Stimulated activated CD8-positive, alpha-beta memory T cell treated with anti-CD3 and anti-CD28 coated beads, Interleukin-2, amount 100 ng/mL, for 48 hours (primary cell): ENCODE measurements at places on chromosomes 11 and 22.

DNA sequence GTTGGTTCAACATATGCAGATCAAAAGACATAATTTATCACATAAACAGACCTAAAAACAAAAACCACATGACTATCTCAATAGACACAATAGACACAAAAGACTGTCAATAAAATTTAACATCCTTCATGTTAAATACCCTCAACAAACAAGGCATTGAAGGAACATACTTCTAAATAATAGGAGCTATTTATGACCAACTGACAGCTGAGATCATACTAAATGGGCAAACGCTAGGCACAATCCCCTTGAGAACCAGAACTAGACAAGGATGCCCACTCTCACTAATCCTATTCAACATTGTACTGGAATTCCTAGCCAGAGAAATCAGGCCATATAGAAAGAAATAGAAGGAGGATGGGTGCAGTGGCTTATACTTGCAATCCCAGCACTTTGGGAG, 50.3 kb upstream of the GLYAT start:
- DNase-seq = no peak

DNA sequence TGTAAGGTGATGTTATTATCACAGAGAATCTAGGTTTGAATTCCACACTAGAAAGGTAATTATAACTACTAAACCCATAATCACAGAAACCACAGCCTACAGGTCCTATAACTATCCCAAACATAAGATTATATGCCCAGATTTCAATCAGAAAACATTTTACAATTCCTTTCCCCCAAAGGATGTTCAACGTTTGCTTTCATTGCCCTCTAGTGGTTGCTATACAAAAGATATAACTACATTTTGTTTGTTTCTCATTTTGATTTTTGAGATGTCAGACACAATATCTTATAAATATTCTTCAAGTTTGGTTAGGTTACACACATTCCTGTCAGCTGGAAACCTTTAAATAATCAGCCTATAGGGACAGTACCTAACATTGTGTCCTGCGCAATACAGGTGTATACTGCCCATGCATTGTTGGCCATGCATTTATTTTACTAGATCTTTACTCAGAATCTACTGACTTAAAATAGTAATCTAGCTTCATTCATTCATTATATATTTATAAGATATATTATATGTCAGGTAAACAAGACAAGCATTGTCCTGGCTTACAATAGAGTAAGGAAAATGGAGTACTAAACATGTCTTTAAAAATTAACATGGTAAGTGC, 530.5 kb upstream of the CCDC90B start:
- no peak for DNase-seq

GRCh38 chr11:20363500-20364340, at the start of gene HTATIP2:
Gene HTATIP2 (plus strand): TSS chr11:20363714. CDS start chr11:20364238, 524 bp downstream.
- DNase-seq = peak; percentile 65

DNA sequence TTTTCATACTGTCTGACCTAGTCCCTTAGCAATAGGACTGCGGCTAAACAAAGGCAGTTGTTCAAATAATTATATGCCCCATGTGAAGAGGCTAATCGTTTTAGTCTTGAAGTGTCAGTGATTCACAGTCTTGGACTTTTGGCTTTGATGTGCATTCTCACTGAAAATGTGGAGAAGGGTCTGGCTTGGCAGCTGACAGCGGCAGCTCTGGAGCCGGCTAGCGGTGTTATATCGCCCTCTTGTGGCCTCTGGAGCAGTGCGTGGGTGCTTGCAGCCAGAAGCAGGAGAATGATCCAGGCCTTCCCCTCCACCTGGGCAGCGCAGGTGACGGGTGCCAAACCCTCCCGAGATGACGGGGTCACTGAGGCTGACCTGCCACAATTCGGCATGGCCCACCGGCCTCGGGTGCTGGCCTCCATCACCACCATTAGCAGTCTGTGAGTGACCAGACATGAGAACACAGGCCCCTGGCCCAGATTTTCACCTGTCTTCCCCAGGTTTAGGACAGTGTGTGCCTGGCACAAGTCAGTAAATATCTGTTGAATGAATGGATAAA, 90.3 kb upstream of the PITPNB start:
- peak; percentile 52 for DNase-seq

GRCh38 chr11:100705447-100705846, 18.4 kb downstream of the ARHGAP42 start:
- DNase-seq = no peak

DNA sequence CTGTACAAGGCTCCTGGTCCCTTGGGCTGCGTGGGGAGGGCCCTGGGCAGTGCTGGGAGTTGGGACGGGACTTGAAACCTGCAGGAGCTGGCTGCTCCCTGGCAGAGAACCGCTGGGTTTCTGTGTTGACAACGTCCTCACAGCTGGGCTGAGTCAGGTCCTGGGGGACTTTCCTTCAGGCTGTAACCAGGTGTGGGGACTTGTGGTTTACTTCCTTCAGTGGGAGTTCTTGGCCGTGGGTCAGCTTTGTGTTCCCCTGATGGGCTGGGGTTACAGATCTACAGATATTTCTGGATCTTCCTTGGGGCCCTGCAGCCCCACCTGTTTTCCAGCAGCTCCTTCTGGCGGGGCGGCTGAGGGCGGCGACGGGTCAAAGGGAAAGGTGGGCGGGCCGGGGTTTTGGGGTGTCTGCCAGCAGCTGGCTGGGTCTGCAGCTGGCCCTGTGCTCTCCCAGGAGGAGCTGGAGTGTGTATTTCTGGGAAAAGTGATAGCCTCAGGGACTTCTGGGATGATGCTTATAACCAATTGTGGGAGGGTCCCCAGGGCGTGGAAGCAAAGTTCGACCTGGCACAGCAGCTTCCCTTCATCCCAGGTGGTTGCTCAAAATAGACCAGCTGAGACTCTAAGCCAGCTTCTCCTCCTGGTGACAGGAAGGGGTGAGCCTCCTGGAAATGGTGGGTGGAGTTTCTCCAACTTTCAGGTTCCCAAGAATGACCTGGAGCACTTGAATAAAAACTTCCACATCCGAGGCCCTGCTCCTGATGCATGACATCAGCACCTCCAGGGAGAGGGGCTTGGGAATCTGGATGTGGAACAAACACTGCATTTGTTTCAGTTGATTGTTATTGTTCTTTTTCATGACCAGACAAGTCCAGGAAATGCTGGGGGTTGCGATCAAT, 19.1 kb downstream of the ST14 start:
- no peak for DNase-seq

DNA sequence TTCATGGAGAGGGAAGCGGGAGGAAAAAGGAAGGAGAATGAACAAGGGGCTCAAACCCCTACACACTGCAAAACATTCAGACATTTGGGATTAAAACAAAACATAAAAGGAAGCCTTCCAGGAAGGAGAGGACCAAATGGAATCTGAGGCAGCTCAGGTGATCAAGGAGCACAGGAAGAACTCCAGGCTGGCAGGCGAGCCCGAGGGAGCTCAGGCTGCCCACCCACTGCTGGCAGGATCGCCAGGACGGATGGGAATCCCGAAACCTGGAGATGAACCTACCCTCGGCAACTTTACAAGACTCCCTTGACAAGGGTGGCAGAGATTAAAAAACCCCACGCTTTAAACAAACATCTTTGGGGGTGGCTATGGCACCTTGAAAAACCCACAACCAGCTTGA, 5.0 kb upstream of the PYGM start:
- no peak for DNase-seq

DNA sequence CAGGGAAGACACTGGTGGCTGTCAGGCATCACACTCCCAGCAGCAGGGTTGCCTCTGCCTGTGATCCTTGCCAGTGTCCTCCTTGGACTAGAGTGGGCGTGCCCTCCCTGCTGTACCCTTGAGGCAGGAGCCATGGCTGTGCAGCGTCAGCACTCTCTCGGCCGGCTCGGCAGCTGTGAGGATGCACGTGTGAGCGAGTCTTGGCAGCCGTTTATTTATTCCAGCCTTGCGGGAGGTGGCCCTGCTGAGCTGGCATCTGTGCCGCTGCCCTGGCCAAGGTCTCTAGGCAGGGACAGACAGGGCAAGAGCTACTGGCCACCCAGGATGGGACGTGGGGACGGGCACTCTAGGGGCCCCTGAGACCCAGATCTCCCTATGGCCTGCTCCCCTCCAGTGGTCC, 33.9 kb downstream of the TSPAN4 start:
- no peak for DNase-seq

DNA sequence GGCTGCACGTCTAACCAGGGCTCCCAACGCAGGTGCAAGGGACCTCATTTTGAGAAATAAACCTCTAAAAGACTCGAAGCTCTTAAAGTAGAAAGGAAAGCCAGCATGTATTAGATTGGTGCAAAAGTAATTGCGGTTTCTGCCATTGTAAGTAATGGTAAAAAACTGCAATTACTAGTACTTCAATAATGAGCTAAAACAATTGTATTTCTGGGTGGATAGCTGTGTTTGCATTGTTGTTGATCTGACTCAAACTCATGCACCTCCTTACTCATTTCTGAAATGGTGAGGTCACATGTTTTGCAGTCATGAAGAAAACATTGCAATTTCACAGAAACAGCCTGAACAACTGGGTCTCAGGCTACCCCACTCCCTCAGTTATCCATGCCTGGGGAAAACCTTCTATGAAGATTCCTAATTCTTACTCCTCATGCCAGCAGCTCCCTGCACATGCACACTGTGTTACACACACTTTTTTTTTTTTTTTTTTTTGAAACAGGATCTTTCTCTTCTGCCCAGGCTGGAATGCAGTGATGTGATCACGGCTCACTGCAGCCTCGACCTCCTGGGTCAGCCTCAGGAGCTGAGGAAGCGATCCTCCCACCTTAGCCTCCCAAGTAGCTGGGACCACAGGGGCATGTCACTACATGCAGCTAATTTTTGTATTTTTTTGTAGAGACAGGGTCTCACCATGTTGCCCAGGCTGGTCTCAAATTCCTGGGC, 24.6 kb downstream of the VWCE start:
- no peak for DNase-seq

GRCh38 chr11:108037636-108038035, 28.9 kb downstream of the CUL5 start:
- DNase-seq = no peak

- no peak for DNase-seq
Observed at GRCh38 chr22:36936362-36937116, 23.1 kb downstream of the CSF2RB start.

- no peak for DNase-seq
Observed at GRCh38 chr11:133693110-133693509, 152.2 kb downstream of the SPATA19 start.

GRCh38 chr11:35721651-35722282, 59.2 kb downstream of the TRIM44 start:
- DNase-seq = no peak

- DNase-seq = no peak
Observed at GRCh38 chr11:16926883-16927626, 87.2 kb downstream of the PLEKHA7 start.

- no peak for DNase-seq
Observed at GRCh38 chr22:36419177-36419911, 31.6 kb upstream of the MYH9 start.

GRCh38 chr22:45878051-45878781, 98.7 kb downstream of the WNT7B start:
- DNase-seq = no peak

DNA sequence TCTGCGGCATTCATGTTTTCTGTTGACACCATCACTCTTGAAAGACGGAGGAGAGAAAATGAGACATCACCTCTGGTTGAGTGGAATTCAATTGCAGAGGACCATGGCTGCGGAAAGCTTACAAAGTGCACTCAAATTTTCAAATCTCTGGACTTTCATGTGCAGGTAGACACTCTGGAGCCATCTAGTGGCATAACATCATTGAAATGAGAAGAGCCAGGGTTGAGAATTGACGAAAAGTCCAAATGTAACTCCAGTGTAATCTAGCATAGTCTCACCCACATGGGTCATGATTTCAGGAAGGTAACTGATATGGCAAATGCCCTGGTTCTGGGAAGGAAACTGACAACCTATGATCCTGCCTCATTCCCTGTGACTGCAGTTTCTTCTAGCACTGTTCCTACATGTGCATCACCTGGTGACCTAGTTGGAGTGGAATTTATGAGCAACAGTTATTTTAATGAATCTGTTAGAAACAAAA, 687.8 kb downstream of the KCNA4 start:
- DNase-seq = no peak

DNA sequence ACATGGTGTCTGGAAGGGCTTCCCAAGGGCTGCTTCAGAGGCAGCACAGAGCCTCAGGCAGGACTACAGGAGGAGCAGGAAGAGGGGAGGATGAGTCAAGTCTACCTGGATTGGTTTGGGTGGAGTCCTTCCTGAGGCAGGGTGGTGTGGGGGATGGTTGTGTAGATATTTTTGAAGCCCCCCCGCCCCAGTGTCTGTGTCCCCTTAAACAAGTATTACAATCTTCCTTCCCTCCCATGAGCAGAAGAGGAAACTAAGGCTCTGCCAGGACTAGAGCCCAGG, 34.7 kb upstream of the FCHSD2 start:
- DNase-seq = no peak

GRCh38 chr11:134951305-134951700, 539.3 kb upstream of the B3GAT1 start:
- no peak for DNase-seq

GRCh38 chr11:92911478-92911877, 58.0 kb upstream of the MTNR1B start:
- DNase-seq = no peak

- DNase-seq = no peak
Observed at GRCh38 chr22:35638001-35638400, 10.2 kb upstream of the APOL6 start.

DNA sequence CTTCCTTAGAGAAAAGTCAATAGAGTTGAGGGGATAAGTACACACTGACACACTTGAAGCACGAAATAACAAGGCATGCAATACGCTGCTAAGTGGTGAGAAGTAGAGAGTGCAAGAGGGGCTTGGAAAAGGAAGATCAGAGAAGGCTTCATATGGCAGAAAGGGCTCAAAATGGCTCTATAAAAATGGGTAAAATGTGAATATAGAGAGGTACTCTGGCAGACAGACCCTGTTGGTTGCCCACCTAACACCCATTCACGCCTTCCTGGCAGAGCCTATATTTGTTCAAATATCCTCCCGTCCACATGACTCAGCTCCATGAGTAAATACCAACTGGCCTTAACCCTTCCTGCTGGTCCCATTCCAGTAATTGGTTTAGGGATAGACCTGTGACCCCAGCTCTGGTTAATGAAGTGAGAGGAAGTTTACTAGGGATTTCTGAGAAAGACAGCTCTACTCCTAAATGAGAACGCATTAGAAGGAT, 38.9 kb upstream of the CCDC34 start:
- no peak for DNase-seq

DNA sequence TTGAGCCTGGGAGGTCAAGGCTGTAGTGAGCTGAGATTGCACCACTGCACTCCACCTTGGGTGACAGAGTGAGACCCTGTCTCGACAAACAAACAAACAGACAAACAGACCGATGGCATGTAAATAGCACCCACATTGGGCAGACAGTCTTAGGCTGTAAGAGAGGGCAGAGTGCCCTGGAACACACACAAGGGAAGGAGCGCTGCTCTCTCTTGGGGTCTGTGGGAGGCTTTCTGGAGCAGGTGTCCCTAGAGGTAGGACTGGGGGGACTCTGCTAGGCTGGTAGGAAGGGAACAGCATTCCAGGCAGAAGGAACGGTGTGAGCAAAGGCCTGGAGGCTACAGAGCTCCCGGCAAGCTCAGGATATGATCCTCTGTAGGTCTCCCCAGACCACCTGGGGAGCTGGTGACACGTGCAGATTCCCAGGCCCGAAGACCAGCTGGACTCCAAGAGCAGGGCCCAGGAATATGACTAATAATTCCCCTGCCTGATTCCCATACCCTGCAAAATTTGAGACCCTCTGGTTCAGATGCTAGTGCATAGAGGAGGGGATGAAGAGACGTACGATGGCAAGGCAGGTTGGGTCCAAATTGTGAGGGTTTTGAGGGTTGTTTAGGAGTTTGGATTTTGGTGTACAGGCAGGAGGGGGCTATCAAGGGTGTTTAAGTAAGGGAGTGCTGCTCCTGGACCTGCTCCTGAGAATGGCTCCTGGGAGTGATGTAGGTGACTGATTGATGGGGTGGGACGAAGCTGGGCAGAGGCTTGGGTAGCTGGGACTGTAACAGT, 11.6 kb downstream of the SMIM38 start:
- DNase-seq = no peak
